ENCODE measurements at places on chromosomes 5 and 9.

GRCh38 chr5:6644794-6645241 lies 11.6 kb downstream of the SRD5A1 start:
- no peak for DNase-seq

DNA sequence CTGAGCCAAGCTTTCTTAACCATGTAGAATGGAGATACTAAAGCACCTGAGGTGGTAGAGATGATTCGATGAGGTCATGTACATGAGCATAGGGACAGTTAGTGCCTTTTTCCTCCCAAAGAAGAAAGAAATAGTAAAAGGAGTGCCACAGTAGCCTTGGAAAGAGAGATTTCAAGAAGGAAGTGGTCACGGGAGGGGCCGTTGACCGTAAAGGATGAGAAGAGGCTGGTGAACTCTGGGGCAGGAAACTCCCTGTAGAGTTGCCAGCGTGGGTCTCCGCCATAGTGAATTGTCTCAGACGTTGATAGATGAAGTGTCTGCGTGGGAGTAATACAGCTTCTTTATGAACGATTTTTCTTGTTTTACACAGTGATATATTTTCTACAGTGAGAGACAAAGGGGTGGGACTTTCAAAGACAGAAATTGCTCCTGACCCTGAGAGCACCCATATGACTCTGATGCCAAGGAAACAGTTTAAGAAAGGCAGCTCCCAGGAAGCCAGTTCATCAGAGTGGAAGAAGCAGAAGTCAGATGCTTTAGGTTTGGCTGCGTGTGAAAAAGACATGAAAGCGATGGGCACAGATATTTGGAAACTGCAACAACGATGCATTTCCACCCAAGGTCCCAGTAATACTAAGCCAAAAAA lies 41.3 kb downstream of the UGCG start:
- DNase-seq: peak; percentile 40

GRCh38 chr9:97572196-97572891 lies 60.8 kb downstream of the TSTD2 start:
- no peak for DNase-seq

GRCh38 chr5:127515693-127516440 lies 1.6 kb upstream of the PRRC1 start:
- no peak for DNase-seq

- DNase-seq: no peak
Measured at GRCh38 chr5:31537851-31538250, 5.8 kb downstream of the C5orf22 start.

DNA sequence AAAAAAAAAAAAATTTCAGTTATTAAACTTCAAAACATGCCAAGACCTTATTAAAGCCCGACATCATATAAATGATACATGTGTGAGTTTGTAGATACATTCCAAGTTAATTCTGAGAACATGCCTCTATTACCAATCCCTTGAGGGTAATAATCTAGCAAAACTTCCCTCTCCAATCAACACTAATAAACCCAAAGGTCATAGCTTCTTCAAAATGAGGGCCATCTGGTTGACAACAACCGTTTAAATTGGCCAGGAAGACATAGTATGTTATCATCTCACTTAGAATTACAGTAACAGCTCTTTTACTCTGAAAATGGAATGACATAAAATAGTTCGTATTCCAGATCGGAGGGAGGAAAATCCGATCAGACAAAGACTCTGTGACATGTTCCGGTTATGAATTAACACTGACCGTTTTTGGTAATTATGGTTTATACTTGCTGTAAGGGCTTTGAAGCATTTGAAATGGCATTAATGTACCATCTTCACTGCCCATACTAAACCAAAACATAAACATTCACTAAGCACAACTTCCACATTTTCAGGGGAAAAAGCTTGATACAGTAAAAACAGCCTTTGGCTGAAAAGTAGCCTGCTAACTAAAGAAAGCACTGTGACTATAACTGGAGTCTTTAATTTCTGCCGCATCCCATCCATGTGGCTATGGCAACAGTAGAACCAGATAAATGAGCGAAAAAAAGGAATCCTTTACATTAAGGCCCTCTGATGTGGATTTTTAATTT lies 50.3 kb downstream of the ANKH start:
- no peak for DNase-seq

GRCh38 chr5:149816661-149817060 lies 86.6 kb downstream of the PPARGC1B start:
- no peak for DNase-seq

DNA sequence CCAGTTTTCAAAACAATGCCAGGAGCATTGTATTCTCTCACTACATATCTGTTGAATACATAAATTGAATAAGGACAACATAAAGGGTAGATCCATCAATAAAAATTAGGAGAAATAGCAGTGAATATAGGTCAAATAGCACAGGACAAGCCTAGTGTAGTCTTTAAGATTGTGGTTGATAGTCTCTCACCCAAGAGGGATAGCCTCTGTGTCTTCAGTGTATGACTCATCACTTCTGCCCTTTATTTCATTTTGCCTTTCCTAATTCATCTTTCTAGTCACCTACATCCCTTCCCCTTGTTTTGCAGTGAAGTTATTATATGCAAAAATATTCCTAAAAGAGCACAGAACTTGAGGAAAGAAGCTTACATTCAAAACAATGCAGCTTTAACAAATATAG lies 335.0 kb upstream of the TUSC1 start:
- DNase-seq: no peak

DNA sequence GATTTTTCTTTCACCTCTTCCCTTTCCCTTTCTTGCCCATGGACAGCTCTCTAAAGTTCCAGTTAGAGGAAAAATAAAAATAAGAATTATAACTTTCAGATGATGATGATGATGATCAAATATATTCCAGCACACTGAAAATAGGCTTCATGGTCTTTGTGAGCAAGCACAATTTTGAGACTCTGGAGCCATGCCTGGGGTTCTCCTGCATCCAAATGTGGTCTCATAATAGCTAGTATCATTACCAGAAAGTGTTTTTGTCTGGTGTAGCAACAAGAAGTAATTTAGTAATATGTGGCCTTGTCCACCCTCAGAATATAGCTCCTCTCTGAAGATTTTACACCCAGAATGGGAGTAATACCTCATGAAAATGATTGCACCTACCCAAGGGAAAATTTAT lies 150.4 kb downstream of the SNCAIP start:
- DNase-seq: no peak

DNA sequence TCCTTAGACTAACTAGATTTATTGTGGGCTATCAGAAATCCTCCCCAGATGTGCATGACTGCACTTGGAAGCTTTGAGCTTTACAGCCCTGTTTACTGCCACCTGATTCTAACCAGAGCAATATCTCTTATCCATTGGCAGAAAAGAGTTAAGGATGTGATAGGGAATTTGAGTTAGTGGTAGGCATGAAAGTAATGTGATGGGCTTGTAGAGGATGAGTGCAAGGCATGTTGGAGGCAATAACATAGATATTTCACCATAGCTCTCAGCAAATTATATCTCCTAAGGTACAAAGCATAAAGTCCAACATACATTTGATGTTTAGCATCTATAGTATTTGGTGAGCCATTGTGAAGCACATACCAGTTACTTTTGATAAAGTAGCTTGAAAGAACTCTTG lies 103.8 kb downstream of the INVS start:
- DNase-seq: no peak

DNA sequence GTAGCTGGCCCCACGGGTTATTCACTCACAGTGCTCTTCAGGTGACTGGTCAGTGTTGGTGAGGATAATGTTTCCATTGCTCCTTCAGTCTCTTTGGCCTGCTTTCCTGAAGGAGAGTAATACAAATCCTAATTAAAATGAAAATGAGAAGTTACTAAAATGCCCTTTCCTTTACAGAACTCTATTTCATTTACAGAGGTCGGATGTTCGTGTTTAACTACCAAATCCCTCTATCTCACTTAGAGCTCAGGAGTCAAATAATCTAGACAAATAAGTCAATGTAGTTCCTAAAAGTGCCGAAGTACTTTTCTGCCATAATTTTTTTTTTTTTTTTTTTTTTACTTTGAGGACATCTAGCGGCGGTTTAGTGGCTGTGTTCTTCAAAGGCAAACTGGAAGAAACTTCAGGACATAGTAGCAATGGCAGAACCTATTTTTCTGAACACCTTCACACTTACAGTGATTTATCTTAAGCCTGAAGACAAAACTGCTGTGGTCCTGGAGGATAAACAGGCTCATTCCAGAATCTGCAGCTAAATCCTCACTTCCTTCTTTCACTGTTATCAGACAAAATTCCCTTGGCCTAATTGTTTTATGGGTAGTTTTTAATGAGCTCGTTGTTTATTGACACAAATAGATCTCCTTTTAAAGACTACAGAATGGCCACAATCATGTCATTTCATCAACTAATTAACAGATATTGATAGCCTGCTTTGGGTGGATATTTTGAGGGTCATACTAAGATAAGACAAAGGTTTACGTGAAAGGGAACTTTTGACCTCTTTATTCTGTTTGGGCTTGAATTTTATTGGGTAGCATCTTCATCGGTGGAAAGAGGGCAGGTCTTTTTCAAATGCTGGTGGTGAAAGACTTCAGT lies 207.6 kb upstream of the DMRTA1 start:
- DNase-seq: no peak

DNA sequence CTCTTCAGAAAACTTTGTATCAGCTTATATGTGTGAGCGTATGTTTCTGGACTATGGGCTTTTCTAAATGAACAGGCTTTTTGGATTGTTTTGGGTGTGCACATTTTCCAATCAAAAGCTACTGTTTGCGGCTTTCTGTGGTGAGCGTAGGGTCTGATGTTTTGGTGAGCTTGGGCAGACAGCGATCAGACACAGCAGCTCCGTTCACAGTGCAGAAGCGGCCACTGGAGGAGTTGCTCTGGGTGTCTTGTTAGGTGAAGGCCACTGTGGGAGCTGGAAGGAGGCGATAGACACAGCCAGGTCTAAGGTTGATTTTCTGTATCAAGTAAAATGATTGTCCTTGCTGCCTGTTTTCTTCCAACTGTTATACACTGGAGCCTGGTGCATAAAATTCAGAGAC lies 11.1 kb downstream of the PRRC2B start:
- no peak for DNase-seq

- DNase-seq: no peak
Measured at GRCh38 chr5:98309785-98310598, 463.5 kb upstream of the RGMB start.

GRCh38 chr9:3850098-3850497 lies 324.3 kb upstream of the RFX3 start:
- no peak for DNase-seq

GRCh38 chr5:176578391-176578808 lies 29.3 kb downstream of the CDHR2 start:
- DNase-seq: peak; percentile 73
